Epithelial cell of alveolus of lung (primary cell): ENCODE measurements at places on chromosomes 12 and 14. TPM values are rescaled to one million over a fixed set of nuclear protein-coding genes. Genes with fewer than 3 reads are reported as not detected.

The PTHLH gene
- 2.3 and 3.0 TPM in 2 replicates for total RNA-seq

The SMIM41 gene
- total RNA-seq = 0.13 and 50.8 TPM in 2 replicates

The RAB5B gene
- 56.6 and 74.1 TPM in 2 replicates for total RNA-seq

The PDZRN4 gene
- 0.08 TPM in 1 of 2 replicates, not detected in the other for total RNA-seq

The PLEK2 gene
- total RNA-seq = 5.0 and 30.3 TPM in 2 replicates

The SYCP3 gene
- not detected in 2 replicates for total RNA-seq

The GDF3 gene
- total RNA-seq = not detected in 2 replicates

The SLC38A2 gene
- 358 and 452 TPM in 2 replicates for total RNA-seq

The SERPINA9 gene
- total RNA-seq = not detected in 2 replicates

The LRRK2 gene
- 1.6 and 1.8 TPM in 2 replicates for total RNA-seq

The A2M gene
- 2.5 and 566 TPM in 2 replicates for total RNA-seq
